ENCODE measurements at places on chromosomes 2 and 18. TPM values are rescaled to one million over a fixed set of nuclear protein-coding genes. Genes with fewer than 3 reads are reported as not detected.

DNA sequence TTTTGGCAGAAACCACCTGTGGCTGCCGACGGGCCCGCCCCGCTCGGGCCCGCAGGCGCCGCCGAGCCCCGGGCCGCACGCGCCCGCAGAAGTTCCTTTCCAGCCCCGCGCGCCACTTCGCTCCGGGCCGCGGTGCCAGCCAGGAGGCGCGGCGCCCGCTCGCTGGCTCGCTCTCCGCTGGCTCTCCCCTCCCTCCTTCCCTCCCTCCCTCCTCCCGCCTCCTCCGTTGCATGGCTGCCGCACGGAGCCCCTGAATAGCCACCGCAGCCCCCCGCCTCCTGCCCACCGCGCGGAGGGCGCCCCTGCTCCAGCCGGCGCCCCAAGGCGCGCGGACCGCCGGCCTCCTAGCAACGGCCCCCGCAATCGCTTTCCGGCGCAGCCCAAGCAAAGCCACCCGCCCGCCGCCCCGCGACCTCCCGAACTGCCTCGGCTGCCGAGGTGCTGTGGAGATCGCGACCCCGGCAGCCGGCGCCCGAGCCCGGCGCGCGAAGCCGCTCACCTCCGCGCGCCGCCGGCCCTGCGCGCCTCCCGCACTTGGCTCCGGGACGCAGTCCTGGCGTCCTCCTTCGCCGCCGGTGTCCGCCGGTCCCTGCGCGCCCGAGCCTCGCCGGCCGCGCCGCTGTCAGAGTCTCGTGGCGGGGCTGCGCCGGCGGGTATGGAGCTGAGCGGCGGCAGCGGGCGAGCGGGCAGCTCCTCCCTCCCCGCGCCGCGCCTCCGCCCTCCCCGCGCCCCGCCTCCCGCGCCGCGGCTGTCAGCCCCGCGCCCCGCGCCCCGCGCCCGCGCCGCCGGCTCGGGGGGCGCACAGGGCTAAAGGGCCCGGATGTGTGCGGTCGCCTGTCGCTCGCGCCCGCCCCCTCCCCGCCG is at the start of gene ZBTB7C:
ZBTB7C (minus strand) TSS at position 657 of the 864 bp plus-strand sequence.
- no peaks in the 10 kb centered on the region for H3K36me3 ChIP-seq
- peaks cover 19% of the 10 kb centered on the region for H3K4me1 ChIP-seq
- H3K27ac ChIP-seq: no peak within 1 kb of the TSS
- no peak for DNase-seq
- no peaks in the 10 kb centered on the region for H3K27me3 ChIP-seq

GRCh38 chr2:82790206-82791021 is 1668.7 kb downstream of the SUCLG1 start:
- H3K27ac ChIP-seq: no peak overlapping the region
- H3K36me3 ChIP-seq: no peaks in the 10 kb centered on the region
- DNase-seq: peak; percentile 34
- H3K4me1 ChIP-seq: peaks cover 10% of the 10 kb centered on the region
- H3K27me3 ChIP-seq: no peaks in the 10 kb centered on the region

GRCh38 chr18:58844871-58845270 is 19.8 kb upstream of the ZNF532 start:
- H3K36me3 ChIP-seq: no peaks in the 10 kb centered on the region
- H3K4me1 ChIP-seq: no peaks in the 10 kb centered on the region
- no peak overlapping the region for H3K4me3 ChIP-seq
- H3K27ac ChIP-seq: no peak overlapping the region

- no peaks in the 10 kb centered on the region for H3K27me3 ChIP-seq
- H3K27ac ChIP-seq: no peak overlapping the region
- H3K4me3 ChIP-seq: no peak overlapping the region
- no peak for DNase-seq
These were observed 147.2 kb downstream of the PKP4 start for GRCh38 chr2:158603986-158604385.

Gene ITPRID2
- total RNA-seq: 419 TPM
